PC-3 (cell line): ENCODE measurements at places on chromosomes 4 and X.
A peak's percentile ranks its signal among the peaks of the same experiment; 100 is the strongest.

DNA sequence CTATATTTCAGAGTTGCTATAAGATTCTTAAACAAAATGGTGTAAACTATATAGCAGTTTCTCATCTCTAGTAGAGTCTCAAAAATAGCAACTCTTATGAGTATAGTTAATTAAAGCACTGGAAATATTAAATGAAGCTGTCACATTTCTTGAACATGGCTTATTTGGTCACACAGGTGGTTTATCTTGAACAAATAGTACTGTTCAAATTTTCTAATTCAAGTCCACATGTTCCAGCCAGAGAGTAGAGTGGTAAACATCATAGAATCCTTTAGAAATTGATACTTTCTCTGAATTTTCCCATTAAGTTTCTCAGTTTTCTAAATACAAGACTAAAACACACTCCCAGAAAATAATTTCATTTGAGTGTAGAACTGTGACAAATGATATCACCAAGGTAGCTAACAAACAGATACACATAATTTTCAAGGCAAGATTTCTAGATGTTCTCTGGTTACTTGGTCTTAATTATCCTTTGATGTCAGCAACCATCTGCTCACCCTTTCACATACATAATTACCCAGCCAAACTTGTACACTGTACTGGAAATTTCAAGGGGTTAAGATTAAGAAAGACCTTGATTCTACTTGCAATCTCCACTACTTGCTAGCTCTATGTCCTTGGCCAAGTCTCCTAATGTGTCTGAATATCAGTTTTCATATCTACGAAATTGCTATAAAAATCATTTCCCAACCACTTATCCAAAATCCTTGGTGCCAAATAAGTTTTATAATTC, 24.3 kb upstream of the PAK3 start:
- no peak for DNase-seq

GRCh38 chr4:114273238-114273637, 293.8 kb upstream of the ARSJ start:
- no peak for DNase-seq

GRCh38 chr4:84952004-84952403, 14.5 kb downstream of the WDFY3 start:
- peak; percentile 88 for DNase-seq

- no peak for DNase-seq
Observed at GRCh38 chrX:105822138-105823091, at the start of gene NRK. Gene NRK (plus strand): TSS chrX:105822539. CDS start chrX:105822846, 307 bp downstream.

GRCh38 chrX:118751950-118752783, 24.8 kb downstream of the IL13RA1 start:
- no peak for DNase-seq

- no peak for DNase-seq
Observed at GRCh38 chr4:139563515-139563914, 7.5 kb upstream of the SETD7 start.

DNA sequence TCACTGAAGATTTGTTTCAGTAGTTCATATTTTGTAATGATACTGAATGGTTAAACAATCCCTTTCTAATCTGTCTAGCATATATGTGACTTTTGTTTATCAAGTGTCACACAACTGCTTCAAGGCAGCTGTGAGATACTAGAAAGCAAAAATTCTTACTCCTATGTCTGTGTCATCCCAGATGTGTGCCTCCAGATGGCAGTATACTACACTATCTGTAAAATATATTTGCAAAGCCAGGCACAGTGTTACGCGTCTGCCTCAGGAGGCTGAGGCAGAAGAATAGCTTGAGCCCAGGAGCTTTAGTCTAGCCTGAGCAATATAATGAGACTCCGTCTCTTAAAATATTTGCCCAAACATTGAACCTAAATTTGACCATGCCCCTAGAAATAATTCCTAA, 4.0 kb downstream of the NUDT10 start:
- peak; percentile 47 for DNase-seq
